ENCODE measurements at places on chromosomes 7 and 10. TPM values are rescaled to one million over a fixed set of nuclear protein-coding genes. Genes with fewer than 3 reads are reported as not detected.

CPN1 gene
- 0.20 TPM for total RNA-seq

PLEKHS1 gene
- total RNA-seq = 0.03 TPM

NOS3 gene
- total RNA-seq = 0.63 TPM

TMEM178B gene
- total RNA-seq = 1.5 TPM

PON1 gene
- total RNA-seq = 0.64 TPM

CCL24 gene
- not detected for total RNA-seq

RBM20 gene
- total RNA-seq = 2.6 TPM

CYP2C18 gene
- not detected for total RNA-seq

FFAR4 gene
- total RNA-seq = 0.30 TPM

KAZALD1 gene
- 3.0 TPM for total RNA-seq

OR9A2 gene
- total RNA-seq = not detected

PAX4 gene
- not detected for total RNA-seq

LLCFC1 gene
- total RNA-seq = not detected

CALD1 gene
- 138 TPM for total RNA-seq

FAM237B gene
- total RNA-seq = not detected

AVPI1 gene
- 86.3 TPM for total RNA-seq

CTTNBP2 gene
- total RNA-seq = 0.33 TPM

CARD11 gene
- 1.5 TPM for total RNA-seq

Measured in A549 treated with GW870086 at 1 μM for 4 hours (cell line).